ENCODE measurements at places on chromosomes 16 and 17.

- no peaks in the 10 kb centered on the region for H3K4me1 ChIP-seq
- H3K27me3 ChIP-seq = peaks cover 84% of the 10 kb centered on the region
- no peak overlapping the region for H3K4me3 ChIP-seq
- H3K27ac ChIP-seq = no peak overlapping the region
- DNase-seq = no peak
- no peaks in the 10 kb centered on the region for H3K36me3 ChIP-seq
Measured at GRCh38 chr17:38619937-38620550, 14.3 kb upstream of the SRCIN1 start.

DNA sequence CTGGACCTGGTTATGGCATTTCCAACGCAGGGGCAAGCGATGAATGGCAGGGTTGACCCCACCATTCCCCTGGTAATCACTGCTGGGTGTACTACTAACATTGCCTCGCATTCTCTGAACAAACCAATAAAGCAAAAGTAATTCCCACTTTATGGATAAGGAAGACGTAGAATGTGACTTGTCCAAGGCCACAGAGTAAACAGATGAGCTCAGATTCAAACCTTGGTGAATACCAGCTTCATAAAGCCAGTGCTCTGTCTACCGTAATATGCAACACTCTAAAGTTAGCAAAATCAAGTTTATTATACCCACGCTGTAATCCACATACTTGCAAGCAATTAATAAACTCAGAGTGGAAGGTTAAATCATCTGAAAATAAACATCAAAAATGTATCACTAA, 59.6 kb downstream of the ANKFY1 start:
- H3K4me3 ChIP-seq = no peak overlapping the region
- DNase-seq = no peak
- H3K36me3 ChIP-seq = peaks cover 55% of the 10 kb centered on the region
- peak overlapping the region; percentile 55 for H3K27ac ChIP-seq
- peaks cover 22% of the 10 kb centered on the region for H3K4me1 ChIP-seq
- H3K27me3 ChIP-seq = no peaks in the 10 kb centered on the region

GRCh38 chr16:6910301-6910700, 422.3 kb upstream of the RBFOX1 start:
- no peak for DNase-seq
- no peaks in the 10 kb centered on the region for H3K4me1 ChIP-seq
- H3K27ac ChIP-seq = no peak overlapping the region
- no peak overlapping the region for H3K4me3 ChIP-seq
- H3K36me3 ChIP-seq = no peaks in the 10 kb centered on the region
- H3K27me3 ChIP-seq = peaks cover 7% of the 10 kb centered on the region

GRCh38 chr17:16417896-16418684, 2.7 kb downstream of the TRPV2 start:
- H3K27ac ChIP-seq = peak overlapping the region; percentile 18
- H3K36me3 ChIP-seq = peaks cover 33% of the 10 kb centered on the region
- peaks cover 44% of the 10 kb centered on the region for H3K4me1 ChIP-seq
- H3K27me3 ChIP-seq = no peaks in the 10 kb centered on the region
- H3K4me3 ChIP-seq = no peak overlapping the region
- no peak for DNase-seq

- DNase-seq = no peak
- H3K27ac ChIP-seq = peak overlapping the region; percentile 70
- H3K36me3 ChIP-seq = no peaks in the 10 kb centered on the region
Measured at GRCh38 chr17:12927001-12927400, 90.8 kb downstream of the ELAC2 start.

DNA sequence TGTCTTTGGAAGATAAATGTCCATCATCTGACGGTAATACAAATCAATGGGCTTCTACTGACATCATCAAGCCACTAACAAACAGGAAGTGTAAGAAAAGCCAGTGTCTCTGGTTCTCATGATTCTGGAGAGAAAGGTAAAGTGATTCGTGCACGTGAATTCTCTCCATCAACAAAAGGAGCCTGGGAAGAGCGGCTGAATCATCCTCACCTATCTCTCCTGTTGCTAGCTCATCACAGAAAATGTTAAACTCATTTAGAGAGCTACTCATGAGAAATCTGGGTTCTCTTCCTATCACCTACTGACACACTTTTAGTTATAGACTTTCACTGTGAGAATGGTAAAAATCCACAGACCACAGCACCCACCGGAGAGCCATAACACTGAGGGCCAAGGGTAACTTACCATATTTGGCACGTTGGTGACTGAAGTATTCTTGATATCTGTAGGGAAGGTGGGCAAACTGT, 70.3 kb downstream of the CREBBP start:
- no peak overlapping the region for H3K4me3 ChIP-seq
- peaks cover 95% of the 10 kb centered on the region for H3K4me1 ChIP-seq
- H3K27ac ChIP-seq = no peak overlapping the region
